ENCODE measurements at places on chromosomes 11 and 22.

DNA sequence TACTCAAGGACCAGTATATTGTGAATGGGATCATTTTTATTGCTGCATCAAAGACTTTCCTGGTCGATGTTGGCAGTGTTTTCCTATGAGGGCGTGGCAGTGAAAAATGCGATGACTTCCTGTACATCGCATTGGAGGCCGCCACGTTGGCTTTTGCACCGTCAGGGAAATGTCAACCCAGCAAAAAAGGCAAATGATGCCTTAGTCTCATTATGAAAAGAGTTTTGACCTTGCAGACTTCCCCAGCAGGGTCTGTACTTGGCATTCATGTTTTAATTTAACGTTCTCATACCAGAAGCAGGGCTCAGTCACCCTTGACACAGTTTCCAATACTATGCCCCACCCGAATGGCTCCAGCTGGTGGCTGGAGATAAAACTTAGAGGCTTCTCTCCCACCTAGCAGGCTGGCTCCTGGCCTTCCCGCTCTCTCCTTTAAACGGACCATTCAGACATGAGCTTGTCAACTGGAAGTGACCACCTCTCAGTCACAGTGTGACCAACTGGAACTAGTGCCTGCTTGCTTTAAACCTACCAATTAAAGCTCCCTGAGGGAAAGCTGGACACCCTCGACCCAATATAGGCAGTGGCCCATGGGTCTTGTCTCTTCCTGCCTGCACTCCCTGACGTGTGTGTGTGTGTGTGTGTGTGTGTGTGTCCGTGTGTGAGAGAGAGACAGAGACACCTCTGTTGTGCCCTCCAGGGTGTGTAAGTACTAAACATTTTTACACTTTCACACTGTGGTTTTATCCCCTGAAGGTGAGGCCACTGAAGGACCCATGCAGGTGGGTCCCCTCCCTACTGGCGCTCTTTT, 8.7 kb upstream of the GDPD5 start:
- DNase-seq = no peak

- no peak for DNase-seq
Observed at GRCh38 chr11:74464746-74465145, 2.6 kb downstream of the KCNE3 start.

- no peak for DNase-seq
Observed at GRCh38 chr11:70717936-70718595, 319.7 kb downstream of the CTTN start.

DNA sequence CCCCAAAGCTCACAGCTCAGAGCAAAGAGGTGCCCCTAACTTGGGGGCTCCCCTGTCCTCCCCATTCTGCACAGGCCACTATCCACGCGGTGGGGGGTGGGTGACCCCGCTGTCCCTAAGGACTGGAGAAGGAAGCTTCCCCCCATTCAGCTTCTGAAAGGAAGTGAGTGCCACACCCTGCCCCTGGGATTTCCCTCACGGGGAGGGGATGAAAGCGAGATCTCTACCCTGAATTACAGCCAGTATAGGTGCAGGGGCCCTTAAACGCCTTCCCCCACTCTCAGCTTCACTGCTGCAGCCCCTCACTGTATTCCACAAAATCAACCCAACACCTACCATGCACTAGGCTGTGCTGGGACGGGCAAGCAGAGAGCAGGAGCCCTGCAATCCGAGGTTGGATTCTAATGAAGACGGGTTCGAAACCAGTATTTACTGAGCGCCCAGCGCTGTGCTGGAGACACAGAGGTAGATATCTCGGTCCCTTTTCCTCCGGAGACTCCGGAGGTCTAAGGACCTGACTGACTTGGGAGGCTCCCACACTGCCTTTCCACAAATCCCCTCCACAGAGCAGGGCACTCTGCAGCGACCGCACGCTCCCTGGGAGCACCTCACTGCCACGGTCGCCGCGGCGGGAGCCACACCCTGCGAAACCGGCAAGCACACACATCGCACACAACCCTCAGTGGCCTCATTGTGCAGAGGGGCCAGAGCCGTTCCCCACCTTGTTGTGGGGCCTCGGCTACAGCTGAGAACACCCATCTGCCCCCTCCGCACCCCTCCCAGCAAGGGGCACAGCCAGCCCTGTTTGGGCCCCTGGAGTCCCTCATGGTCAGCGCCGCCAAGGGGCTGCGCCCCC, 1.8 kb downstream of the AHNAK start:
- no peak for DNase-seq

- no peak for DNase-seq
Observed at GRCh38 chr22:27531782-27532530, 269.6 kb downstream of the MN1 start.

GRCh38 chr11:48270621-48271020, 7.0 kb downstream of the OR4X1 start:
- DNase-seq = no peak

GRCh38 chr11:114064216-114064615, 4.7 kb downstream of the ZBTB16 start:
- no peak for DNase-seq

DNA sequence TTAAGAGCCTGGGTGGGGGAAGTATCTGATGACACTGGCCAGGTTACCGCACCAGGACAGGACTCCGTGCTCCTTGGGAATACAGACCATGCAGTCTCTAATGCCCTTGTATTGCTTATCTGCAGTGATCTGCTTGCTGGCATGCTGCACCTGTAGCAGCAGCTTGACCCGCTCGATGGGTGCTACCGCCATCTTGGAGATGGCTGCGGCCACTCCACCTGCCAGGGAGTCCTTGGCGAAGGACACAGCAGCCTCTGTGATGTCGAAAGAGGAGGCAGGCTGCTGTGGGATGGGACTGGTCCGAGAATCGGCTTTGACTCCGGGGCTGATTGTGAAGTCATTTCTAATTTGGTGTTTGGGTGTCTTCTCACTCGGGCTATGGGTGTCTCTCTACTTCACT, 3.1 kb downstream of the WBP2NL start:
- DNase-seq = no peak

DNA sequence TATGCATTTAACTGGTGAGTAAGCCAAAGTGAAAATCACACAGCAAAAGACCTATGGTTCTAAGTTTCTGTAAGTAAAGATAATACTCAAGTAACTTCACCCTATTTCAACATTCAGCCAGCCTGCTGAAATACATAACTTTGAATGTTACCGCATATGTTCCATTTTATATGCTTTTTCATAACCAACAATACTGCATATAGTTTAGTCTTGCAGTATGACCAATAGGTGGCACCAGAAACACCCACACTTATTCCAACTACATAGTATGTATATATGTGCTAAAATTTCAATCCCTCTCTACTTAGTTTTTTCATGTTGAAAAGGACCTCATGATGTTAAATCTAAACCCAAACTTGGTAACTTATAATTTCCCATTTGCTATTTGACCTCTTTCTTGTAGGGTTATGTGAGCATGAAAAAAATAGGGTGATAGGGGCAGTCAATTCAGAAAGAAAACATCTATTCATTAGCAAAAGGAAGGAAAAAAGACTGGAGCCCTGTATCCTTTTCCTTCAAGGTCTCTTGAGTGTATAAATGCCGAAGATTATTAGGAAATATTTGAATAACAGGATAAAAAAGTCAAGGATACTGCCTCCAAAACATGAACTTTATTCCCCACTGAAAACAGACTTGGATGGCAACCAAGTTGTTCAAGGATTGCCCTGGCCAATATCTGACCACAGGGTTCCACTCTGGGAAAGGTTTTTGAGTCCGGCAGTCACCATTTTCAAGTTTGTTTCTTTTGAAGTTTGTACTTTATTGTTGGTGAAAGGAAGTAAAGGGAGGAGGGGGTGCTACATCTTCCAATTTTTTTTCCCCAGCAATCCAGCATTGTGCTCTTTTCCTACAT, 23.8 kb upstream of the FZD4 start:
- DNase-seq = no peak

GRCh38 chr11:86442420-86442819, 67.7 kb downstream of the CCDC81 start:
- no peak for DNase-seq

GRCh38 chr11:8017071-8017470, 29.9 kb downstream of the EIF3F start:
- no peak for DNase-seq

DNA sequence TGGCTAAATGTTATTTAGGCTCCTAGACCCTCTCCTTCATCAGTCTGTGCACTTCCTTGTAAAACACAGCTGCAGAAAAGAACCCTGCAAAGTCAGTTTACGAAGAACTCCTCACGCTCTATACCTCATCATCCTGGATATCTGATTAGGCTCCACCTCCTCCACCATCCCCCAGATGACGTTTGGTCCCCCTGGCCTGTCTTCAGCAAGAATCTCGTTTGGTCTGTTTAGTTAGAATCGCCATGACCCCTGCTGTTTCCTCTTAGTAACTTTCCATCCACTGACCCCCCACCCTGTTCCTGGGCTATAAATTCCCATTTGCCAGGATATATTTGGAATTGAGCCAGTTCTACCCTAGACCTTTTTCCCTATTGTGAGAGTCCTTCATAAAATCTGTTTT, 214.1 kb downstream of the OPCML start:
- no peak for DNase-seq

GRCh38 chr11:291281-292210, 2.6 kb downstream of the PGGHG start:
- no peak for DNase-seq

GRCh38 chr11:121651257-121651605, 198.5 kb upstream of the SORL1-AS1 start:
- DNase-seq = no peak

- DNase-seq = no peak
Observed at GRCh38 chr11:85385547-85385946, 241.6 kb downstream of the DLG2 start.

DNA sequence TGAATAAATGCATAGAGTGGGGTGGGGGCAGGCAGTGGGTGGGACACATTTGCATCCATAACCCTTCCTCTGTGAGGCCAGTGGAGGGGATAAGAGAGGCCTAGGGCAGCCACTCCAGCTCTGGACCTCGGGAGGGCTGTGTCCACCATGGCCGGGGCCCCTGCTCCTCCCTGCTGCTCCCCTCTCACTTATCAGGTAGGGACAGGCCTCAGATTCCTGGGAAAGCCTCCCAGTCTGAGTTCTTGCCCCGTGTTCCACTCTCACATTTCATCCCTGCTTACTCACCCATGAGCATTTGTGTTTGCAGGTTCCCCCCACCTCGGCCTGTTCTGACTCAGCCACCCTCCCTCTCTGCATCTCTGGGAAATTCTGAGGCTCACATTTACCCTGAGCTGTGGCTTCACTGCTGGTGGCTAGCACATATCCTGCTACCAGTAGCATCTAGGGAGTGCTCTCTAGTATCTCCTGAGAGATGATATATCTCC, 128.7 kb upstream of the TOP3B start:
- no peak for DNase-seq

DNA sequence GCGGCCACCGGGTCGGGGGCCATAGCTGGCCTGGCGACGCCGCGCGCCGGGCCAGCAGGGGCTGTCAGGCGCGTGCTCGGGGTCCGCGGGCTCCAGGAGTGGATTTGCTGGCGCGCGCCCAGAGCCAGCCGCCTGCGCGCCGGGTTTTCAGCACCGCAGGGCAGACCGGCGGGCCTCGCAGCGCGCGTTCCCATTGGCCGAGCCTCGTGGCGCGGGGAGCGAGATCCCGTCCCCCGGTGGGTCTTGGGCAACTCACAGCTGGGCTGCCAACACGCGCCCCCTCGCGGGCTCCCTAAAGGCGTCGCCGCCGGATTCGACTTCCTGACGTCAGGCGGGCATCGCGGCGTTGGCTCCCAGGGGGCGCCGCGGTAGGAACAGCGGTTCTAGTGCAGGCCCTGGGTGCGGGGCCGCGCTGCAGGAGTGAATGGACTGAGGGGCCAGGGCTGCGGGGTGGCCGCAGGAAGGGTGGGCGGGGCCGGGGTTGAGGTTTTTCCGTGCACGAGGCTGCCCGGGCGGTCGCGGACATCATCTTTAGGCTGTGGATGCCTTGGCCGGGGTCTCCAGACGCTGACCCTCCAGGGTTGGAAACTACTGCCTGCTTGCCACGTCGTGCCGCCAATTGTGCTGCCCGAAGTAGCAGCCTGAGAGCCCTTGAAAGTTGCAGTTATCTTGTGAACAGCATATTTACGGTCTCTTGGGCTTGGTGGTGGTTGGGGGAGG, at the start of gene FADS1:
Gene FADS1, minus strand, starts transcription at position 268 of the 720 bp plus-strand sequence. Its CDS starts 74 bp downstream, at position 194.
- peak; percentile 52 for DNase-seq

All from stimulated activated CD8-positive, alpha-beta memory T cell treated with anti-CD3 and anti-CD28 coated beads, Interleukin-15, amount 100 ng/mL, for 4 hours (primary cell).